Hepatocyte (in vitro differentiated cells): ENCODE measurements at places on chromosomes 16 and 17. TPM values are rescaled to one million over a fixed set of nuclear protein-coding genes. Genes with fewer than 3 reads are reported as not detected.

Gene METRNL
- 151 and 164 TPM in 2 replicates for polyA plus RNA-seq

Gene P2RX5
- 0.32 TPM in 1 of 2 replicates, not detected in the other for polyA plus RNA-seq

Gene ENPP7
- 22.7 and 30.2 TPM in 2 replicates for polyA plus RNA-seq

Gene NPIPB6
- polyA plus RNA-seq = 0.69 and 2.0 TPM in 2 replicates

Gene GSG1L
- polyA plus RNA-seq = not detected in 2 replicates

Gene SLC22A31
- polyA plus RNA-seq = 1.4 and 12.1 TPM in 2 replicates

Gene SHISA9
- polyA plus RNA-seq = 0.83 and 1.3 TPM in 2 replicates

Gene GPR139
- polyA plus RNA-seq = not detected in 2 replicates

Gene ABCC6
- 42.1 and 46.8 TPM in 2 replicates for polyA plus RNA-seq

Gene MAP3K14
- 3.0 TPM in 2 replicates for polyA plus RNA-seq

Gene NHLRC4
- 0.25 and 1.7 TPM in 2 replicates for polyA plus RNA-seq

Gene PIPOX
- 8.0 and 10.2 TPM in 2 replicates for polyA plus RNA-seq

Gene SMPD3
- 5.7 and 9.5 TPM in 2 replicates for polyA plus RNA-seq

Gene RILP
- polyA plus RNA-seq = 9.9 and 11.1 TPM in 2 replicates

- no peak for DNase-seq
Observed at GRCh38 chr16:70552675-70553074, 29.1 kb downstream of the SF3B3 start.

GRCh38 chr17:63927464-63928171 is 4.5 kb downstream of the CD79B start:
- DNase-seq = no peak

GRCh38 chr17:78322327-78322857 is 37.5 kb downstream of the SOCS3 start:
- no peak for DNase-seq

DNA sequence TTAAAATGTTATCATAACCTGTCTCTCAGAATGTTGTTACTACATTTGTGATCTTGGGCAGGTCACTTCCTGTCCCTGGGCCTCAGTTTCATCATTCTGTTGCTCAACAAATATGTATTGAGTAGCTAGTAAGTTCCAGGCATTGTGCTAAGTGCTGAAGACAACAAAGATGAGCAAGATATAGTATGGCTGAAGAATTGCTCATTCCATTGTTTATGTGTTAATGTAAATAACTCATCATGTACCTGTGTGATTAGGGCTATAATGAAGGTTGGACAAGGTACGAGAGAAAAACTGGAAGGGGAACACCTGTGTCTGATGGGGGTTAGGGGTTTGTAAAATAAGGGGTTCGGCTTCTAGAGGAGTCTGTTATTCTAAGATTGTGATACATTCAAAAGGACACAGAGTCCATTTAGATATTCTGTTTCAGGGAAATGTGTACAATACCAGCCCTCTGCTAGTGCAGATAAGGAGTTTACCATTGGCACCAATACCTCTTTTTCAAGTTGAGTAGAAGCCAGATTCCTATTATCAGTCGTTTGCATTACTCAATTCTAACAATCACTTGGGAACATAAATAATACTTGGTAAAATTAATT is 20.0 kb downstream of the TUBG1 start:
- DNase-seq = no peak

GRCh38 chr17:11999696-12000095 is 2.4 kb upstream of the ZNF18 start:
- no peak for DNase-seq

GRCh38 chr16:56911771-56912571 is 20.0 kb upstream of the HERPUD1 start:
- no peak for DNase-seq

DNA sequence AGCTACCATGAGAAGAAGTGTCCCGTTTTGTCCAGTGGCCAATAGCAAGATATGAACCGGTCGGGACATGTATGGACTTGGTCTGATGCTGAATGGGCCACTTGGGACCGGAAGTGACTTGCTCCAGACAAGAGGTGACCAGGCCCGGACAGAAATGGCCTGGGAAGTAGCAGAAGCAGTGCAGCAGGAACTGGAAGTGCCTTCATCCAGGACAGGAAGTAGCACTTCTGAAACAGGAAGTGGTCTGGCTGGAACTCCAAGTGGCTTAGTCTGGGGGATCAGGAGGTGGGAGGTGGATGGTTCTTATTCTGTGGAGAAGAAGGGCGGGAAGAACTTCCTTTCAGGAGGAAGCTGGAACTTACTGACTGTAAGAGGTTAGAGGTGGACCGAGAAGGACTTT is 5.3 kb downstream of the EFNB3 start:
- peak; percentile 1 for DNase-seq

- DNase-seq = peak; percentile 68
Observed at GRCh38 chr16:15949210-15950160, at the start of gene ABCC1. TSS of gene ABCC1 (plus strand) at chr16:15949616. CDS start at chr16:15949752, 136 bp downstream.

GRCh38 chr17:40219594-40220338 is 662 bp downstream of the WIPF2 start:
- DNase-seq = peak; percentile 73

DNA sequence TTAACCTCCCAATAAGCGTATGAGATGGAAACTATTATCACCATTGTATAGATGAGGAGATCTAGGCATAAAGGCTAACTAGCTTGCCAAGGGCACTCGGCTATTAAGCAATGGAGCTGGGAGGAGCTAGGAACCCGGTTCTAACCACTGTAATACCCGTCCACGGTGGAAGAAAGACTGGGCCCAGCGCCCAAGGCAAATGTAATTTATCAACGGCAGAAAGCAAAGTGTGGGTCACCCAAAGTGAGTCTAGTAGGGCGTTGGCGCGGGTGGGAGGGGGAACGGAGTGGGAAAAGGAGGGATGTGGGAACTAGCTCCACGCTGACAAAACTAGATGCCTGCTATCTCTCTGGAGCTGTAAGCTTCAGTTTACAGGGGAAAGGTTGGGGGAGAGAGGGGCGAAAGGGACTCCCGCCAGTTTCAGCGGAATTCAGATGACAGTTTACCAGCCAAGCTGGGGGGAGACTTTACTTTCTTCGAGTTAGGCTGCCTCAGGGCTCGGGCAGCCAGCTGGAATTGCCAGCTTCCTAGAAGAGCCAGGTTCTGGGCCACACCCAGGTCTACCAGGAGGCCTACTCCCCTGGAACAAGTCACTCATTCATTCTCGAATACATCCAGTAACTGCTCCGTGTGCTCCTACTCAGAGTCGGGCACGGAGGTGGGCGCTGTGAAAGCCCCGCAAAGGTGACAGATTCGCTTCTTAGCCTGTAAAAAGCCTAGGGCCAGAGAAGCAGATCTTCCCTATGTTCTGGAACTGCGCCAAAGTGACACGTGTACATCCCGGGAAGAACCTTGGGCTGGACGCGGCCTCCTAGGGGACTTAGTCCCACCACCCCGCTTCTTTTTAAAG is 837 bp downstream of the LRRC59 start:
- peak; percentile 67 for DNase-seq

DNA sequence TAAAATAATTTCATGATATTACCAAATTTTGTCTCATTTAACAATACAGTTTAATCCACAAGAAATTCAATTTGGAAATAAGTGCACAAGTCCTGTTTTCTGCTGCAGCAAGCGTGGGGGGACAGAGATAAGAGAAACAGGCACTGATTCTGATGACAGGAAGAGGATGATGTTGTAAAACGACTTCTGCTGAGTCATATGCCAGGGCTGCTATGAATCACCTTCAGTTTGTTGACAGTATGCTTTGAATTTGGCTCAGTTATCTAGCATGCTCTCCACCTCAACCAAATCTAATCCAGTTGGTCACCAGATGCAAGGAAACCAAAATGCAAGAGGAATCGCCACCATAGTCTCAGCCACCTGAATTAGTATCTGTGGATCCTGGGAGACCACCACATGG is 244.1 kb upstream of the MON1B start:
- DNase-seq = peak; percentile 61

GRCh38 chr17:31425282-31426040 is 34.0 kb downstream of the RAB11FIP4 start:
- peak; percentile 48 for DNase-seq

GRCh38 chr16:19227643-19228042 is 57.9 kb upstream of the CLEC19A start:
- no peak for DNase-seq

DNA sequence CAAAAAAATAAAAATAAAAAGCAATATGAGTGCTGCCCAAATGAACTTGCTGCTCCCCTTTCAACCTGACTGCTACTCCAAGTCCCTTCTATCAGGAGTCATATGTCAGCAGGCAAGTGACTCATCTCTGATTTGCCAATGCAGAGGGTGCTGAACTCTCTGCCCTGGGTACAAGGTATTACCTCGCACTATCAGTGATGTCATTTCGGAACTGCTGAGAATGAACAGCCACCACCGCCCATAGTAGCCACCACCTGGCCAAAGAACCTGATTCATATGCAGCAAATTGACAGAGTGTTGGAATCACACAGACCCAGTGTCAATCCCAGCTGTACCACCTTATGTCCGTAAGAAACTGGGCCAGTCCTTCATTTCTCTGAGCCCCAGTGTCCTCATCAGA is 31.2 kb downstream of the LYRM9 start:
- peak; percentile 70 for DNase-seq

DNA sequence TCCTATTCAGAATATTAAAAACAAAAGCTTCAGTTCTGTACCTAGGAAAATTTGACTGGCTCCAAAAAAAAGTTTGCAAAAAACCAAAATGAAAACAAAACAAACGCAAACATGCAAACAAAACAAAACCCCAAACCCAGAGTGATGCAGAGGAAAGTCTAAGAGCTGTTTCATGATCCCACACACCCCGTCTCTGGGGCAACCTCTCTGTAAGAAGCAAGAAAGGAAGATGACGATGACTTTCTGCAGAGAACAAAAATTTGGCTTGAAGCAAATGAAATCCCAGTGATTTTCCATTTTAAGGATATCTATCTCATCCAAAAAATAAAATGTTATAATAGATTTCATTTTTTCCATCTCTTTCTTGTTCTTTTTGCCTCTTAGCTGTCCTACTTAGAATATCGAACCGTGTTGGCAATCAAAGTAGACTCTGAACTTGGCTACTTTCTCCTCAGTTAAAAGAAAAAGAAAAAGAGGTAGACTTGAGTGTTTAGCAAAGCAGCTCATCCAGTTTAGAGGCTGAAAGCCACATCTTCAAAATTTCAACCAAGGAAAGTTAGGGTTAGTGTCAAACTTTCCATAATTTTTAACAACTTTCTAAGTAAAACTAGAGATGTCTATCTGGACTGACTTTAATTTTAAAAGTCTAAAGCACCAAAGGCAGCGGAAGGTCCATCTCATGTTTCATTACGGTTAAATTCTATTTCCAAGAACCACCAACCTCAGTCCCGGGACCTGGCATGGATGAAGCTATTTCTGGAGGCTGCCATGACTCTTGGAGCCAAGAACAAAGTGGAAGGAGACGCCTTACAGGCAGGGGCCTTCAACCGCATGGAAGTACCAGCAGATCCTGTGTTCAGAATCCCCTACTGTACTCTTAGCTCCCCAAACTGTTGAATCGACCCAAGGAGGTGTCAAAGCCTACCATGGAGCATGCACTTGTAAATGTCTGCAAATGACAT is 180.8 kb downstream of the XYLT1 start:
- no peak for DNase-seq

DNA sequence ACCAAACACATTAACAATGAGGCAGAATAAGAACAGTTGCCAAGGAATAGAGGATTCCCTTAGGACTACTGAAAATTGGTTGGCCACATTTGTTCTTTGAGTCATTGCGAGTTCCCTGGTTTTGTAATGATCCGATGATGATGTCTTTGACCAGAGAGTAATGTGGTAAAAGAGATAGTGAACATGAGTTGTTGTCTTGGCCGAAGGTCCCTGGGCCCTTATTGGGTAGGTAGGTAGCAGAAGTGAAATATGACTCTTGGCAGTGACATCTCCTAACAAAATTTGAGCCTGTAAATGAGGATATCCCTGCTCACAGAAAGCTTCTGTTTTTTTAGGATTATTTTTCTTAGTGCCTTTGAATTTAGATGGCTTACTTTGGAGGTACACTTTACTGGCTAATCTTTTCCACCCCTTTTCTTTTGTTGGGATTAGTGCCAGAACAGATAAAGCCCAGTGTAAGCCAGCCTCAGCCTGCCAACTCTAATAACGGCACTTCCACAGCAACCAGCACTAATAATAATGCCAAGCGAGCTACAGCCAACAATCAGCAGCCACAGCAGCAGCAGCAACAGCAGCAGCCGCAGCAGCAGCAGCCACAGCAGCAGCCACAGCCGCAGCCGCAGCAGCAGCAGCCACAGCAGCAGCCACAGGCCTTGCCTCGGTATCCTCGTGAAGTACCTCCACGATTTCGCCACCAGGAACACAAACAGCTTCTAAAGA is 47.2 kb downstream of the TNRC6A start:
- no peak for DNase-seq

GRCh38 chr17:81121841-81122733 is 43.2 kb upstream of the PVALEF start:
- no peak for DNase-seq

DNA sequence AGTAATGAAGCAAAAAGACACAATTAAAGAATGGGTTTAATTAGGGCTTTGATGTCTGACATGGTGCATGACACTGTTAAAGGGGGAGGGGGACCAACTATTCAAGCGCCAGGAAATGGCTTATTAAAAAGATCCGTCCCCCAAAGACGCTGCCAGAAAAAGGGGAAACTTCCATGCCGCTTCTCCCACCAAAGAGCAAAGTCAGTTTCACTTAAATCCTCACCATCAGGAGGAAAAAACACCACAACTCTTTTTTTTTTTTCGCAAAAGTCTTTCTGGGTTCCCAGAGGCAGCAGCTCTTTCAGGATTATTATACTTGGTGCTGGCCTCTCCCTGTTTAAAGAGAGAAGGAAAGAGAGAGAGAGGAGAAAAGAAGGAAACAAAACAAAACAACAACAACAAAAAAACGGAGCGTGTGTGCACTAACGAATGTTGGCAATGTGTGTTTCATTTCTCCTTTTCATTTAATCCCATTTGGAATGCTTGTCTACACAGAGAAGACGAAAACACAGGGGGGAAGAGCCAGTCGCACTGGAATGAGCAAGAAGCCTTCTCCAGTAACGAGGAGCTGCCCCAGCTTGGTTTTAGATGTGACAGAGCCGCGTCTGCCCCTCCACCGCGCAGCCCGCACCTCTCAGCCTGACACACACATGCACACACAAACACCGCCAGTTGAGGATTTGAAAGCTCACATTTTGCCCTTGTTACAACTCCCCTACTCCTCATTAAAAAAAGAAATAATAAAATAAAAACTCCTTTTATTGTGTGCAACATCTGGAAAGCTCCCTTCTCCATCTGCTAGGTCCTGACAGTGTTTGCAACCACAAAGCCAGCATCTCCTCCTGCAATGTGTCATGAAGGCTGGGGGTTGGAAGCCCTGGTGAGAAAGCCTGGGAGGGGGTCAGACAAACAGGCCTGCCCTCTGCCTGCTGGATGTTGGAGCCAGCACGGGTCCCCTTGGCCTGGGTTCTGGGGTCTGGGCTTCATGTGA is 32.7 kb upstream of the AXIN2 start:
- DNase-seq = peak; percentile 30

- DNase-seq = no peak
Observed at GRCh38 chr16:86835982-86836381, 257.6 kb downstream of the FOXL1 start.
